Glomerular endothelial cell (primary cell): ENCODE measurements at places on chromosomes 3 and 15.

- DNase-seq = no peak
Observed at GRCh38 chr15:69754313-69754712, 301.7 kb downstream of the RPLP1 start.

DNA sequence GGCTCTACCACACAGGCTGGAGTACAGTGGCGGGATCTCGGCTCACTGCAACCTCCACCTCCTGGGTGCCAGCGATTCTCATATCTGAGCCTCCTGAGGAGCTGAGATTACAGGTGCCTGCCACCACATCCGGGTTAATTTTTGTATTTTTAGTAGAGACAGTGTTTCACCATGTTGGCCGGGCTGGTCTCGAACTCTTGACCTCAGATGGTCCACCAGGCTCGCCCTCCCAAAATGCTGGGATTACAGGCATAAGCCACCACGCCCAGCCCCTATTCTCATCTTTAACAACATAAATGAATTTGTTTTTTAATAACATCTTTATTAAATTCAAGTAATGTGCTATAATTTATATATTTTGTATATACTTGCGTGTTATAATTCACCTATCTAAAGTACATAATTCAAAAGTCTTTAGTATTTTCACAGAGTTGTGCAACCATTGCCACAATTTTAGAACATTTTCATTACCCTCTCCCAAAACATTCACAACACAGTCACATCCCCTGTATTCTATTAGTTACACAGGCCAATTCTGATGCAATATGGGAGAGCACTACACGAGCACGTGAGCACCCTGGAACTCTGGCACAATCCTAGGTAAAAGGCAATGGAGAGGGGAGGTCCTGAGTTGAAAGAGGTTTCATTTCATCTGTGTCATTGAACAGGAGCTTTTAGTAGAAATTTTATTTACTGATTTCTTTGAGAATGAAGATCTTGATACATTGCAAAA is 21.2 kb upstream of the MTMR14 start:
- DNase-seq = no peak

DNA sequence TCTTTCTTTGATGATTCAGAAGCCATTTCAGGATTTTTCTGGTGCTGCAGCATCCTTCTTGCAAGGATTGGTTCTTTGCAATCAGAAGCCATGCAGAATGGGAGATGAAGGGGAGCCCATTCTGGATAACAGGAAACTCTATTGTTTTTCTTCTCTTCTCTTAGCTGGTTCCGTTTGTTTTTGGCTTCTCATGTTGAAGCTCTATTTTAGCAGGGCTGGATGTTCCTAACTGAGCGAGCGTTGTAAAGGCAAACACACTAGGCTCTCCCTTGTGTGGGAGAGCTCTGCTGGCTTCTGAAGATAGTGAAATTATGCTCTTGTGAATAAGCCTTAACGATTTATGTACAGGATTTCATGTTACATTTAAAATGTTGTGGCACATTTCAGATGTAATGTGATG is 8.3 kb downstream of the CACNA1D start:
- no peak for DNase-seq

- no peak for DNase-seq
Observed at GRCh38 chr3:108157273-108157672, 65.0 kb downstream of the IFT57 start.

DNA sequence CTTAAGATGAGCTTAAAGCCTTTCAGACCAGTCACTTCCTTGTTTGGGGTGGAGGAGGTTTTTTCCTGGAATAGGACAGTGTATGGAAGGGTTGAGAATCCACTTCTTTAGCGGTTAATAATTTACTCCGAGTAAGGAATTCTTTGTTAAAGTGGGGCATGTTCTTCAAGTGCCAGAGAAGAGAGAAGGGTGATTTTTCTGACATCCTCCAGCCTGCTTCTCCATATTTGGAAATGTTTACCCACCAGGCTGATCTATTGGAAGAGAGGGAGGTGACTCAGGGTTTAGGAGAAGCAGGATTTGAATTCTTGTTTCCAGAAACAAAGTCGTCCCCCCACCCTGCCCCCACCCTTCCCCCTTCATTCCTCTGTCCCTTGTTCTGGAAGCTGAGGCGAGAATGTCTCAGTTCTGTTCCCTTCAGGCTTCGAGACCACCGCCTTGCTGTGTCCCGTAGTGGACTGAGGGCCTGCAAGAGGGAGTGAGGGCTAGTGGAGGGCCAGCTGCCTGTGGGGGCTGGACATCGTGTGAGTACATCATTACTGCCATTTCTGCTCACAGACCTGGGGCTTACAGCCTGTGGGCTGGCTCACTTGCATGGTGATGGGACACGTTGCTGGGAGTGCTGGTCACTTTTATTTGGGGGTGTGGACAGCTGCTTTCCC is 58.5 kb downstream of the LPP start:
- no peak for DNase-seq

DNA sequence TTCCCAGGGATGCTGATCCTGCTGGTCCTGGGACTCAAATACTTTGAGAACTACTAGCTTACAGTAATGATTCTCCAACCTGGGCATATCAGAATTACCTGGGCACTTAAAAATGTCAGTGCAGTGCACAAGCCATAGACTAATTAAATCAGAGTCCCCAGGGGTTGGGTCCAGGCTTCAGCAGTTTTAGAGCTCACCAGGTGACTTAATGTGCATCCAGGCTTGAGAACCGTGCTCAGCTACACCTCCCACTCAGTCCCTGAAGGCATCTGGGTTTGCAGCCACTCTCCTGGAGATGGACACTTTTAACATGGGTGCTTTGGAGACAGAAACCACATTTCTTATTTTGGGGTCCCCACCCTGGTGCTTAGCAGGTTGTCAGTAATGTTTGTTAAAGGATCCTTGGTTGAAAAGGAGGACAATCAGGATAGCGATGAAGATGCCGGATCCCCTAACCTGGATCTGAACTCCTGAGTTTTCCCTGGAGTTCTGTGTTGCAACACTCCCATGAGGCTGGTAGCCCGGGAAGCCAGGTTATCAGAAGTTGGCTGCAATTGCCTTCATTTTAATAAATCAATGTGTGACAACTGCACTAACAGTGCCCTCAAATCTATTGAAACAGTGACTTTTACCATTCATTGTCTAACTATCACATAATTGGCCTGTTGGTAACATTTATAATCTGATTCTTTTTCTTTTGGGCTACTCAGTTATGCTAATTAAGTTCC is 48.1 kb downstream of the BFSP2 start:
- no peak for DNase-seq

GRCh38 chr15:35530698-35531097 is 15.3 kb downstream of the DPH6 start:
- no peak for DNase-seq

DNA sequence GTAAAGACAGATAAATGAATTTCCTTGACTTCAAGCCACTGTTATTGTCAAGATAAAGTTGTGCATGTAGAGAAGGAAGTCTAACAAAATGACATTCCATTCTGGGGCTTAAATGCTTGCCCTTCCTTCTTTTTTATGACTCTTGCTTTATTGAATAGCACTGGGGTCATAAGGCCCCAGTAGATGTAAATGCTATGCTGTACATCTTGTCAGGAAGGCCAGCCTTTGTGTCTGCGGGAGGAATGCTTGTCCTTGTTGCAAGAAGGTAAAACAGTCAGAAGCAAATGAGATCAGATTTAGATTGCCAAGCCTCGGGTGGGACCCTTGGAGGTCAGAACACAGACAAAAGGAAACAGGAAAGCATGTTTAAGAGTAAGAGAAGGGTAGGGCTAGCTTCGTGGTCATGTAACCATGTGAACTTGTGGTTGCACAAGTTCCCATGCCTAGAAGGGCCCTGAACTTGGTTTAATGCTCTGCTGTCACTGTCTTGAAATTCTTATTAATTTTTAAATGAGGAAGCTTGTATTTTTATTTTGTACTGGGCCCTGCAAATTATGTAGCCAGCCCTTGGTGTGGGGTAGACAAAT is 81.5 kb downstream of the PPM1L start:
- no peak for DNase-seq

GRCh38 chr3:31790193-31791089 is 190.6 kb downstream of the OSBPL10 start:
- no peak for DNase-seq

DNA sequence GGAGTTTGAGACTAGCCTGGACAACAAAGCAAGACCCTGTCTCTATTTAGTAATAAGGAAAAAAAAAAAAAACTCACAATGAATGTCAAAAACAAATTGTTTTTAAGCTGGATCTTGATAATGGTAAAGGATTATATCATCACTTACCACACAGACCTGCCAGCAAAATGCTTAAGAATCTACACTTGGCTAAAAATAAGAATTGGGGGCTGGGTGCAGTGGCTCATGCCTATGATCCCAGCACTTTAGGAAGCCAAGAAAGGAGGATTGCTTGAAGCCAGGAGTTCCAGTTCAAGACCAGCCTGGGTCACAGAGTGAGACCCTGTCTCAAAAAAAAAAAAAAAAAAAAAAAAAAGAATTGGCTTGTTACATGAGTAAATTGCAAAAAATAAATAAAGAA is 31.0 kb downstream of the ACAP2 start:
- DNase-seq = no peak

DNA sequence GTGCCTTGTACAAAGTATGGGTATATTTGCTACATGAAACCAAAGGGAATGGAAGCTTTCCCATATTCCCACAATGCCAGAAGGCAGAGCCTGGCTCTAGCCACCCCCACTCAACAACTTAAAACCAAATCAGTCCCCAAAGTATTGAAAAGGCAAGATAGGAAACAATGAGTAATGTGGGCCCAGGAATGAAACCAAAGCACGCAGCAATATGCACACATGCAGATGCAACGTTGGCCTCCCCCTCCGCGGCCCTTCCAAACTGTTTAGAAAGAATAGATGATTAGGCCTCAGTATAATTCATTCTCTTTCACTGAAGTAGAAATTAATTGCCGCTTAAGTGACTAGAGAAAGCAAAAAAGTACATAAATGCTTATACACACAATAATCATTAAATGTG is 59.1 kb downstream of the THRB start:
- no peak for DNase-seq

- DNase-seq = no peak
Observed at GRCh38 chr15:43266834-43267233, at the start of gene TGM5. TSS of gene TGM5 (minus strand) at chr15:43266928. CDS start at chr15:43266849, 79 bp downstream.

DNA sequence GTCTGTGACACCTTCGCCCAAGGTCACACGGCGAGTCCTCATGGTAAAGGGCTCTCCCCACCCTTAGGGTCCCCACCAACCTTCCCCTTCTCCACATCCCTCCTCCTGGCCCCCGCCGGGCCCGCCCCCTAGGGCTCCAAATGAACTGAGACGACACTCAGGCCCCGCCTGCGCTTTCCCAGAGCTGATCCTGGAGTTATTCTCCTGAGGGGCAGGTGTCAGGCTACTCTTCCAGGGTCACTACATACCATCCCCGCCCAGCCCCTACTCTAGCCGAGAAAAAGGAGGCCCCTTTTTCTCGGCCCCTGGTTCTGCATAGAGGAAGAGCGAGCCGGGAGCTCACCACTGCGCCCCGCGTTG is 292 bp downstream of the USP4 start:
- no peak for DNase-seq

- DNase-seq = no peak
Observed at GRCh38 chr3:13963137-13963886, 83.4 kb upstream of the WNT7A start.

GRCh38 chr3:125594581-125595011 is 701 bp downstream of the OSBPL11 start:
- no peak for DNase-seq

DNA sequence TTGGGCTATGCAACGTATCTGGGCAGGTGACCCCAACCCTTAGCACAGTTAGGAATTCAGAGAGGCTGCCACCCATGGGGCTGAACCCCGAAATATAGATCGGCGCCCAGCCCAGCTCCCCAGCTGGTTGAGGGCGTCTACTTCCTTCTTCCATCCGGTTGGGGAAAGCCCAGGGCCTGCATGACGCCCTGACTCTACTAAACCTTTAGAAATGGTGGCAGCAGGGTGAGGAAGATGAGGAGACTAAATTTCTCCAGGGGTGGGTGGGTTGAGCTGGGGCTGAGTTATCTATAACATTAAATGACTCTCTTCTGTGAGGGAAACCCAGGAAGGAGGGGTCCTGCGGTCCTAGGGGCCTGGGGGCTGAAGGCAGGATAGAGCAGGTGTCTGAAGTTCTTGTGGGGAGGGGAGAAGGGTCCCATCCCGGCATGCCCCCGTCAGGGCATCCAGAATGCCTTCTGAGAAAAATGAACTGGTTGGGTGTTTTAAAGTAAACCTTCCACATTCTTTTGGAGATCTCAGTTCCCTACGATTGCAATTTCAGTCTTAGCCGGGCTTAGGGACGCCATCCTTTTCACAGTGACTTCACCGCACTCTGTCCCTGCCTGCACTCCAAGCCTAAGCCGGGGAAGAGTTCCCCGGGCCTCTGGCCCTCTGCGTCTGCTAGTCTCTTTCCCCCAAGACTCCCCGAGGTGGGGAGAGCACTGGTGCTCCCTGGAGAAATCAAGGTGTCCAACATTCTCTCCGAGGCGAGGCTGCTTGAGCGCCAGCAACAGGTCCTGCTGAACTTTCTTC is 28.5 kb downstream of the NR2F2 start:
- no peak for DNase-seq

DNA sequence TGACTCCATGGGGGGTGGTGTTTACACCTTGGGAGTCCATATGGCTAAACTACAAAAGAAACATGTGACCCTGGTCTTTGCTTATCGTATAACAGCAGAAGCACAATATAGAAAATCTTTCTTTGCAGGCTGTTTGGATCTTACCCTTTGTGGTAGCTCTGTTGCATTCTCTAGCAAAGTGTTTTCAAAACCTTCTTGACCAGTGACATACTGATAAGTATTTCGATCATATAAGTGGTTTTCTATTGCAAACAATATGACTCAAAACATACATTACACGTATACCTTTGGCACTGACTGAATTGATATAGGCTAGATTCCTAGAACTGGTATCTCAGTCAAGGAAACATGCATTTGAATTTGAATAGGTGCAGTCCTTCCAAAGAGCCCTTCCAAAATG is 24.7 kb upstream of the ATP10A start:
- DNase-seq = no peak

GRCh38 chr15:66786222-66786621 is 84.2 kb downstream of the SMAD6 start:
- DNase-seq = no peak

GRCh38 chr3:32399030-32399620 is 7.5 kb downstream of the CMTM7 start:
- no peak for DNase-seq

DNA sequence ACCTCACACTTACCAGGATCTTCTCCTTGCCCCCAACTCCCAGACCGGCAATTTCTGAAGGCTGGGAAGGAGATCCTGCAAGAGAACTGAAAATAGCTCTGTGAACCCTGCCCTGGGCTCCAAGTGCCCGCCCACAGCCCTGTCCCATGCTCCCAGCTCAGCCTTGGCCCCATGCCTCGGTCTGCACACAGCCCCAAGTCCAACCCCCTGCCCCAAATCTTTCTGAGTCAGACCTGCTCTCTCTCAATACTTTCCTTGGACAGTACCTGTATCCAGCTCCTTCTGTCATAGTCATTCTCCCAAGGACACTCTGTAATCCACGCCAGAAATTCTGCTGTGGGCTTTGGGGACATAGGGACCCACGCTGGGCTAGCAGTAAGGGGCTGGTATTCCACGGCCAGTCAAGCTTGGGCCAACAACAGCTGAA is 6.3 kb upstream of the SMAD3 start:
- no peak for DNase-seq
